Endodermal cell (in vitro differentiated cells): ENCODE measurements at places on chromosomes 16 and 17. TPM values are rescaled to one million over a fixed set of nuclear protein-coding genes. Genes with fewer than 3 reads are reported as not detected.

DNA sequence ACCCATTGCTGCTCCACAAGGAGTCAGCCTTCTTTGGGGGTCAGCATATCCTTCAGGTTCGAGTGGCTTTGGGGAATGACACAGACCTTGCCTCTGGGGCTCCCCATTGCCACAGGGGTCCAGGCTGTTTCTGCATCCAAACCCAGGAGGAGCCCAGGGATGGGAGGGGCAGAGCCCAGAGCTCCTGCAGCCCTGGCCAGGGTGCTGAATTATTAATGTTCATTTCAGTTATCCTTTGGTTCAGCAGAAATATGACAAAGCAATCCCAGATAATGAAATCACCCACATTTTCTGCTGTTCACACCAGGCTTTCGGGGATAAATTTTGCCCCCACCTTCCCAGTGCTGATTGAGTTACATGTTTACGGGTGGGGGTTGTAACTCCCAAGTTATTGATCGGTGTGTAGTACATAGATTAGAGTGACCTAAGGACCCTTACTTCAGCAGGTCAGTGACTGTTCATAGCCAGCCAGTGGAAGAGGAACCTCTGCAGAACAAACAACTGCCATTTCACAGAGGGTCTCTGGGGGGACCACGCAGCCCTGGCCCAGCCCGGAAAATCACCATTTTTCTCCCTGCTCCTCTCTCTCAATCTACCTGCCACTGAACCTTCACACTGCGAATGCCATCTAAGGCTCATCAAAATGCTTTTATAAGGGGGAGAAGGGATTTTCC, 240.3 kb upstream of the N4BP1 start:
- H3K27me3 ChIP-seq: no peaks in the 10 kb centered on the region
- DNase-seq: no peak
- H3K4me1 ChIP-seq: no peaks in the 10 kb centered on the region
- H3K27ac ChIP-seq: no peak overlapping the region
- H3K36me3 ChIP-seq: no peaks in the 10 kb centered on the region
- no peak overlapping the region for H3K4me3 ChIP-seq

DNA sequence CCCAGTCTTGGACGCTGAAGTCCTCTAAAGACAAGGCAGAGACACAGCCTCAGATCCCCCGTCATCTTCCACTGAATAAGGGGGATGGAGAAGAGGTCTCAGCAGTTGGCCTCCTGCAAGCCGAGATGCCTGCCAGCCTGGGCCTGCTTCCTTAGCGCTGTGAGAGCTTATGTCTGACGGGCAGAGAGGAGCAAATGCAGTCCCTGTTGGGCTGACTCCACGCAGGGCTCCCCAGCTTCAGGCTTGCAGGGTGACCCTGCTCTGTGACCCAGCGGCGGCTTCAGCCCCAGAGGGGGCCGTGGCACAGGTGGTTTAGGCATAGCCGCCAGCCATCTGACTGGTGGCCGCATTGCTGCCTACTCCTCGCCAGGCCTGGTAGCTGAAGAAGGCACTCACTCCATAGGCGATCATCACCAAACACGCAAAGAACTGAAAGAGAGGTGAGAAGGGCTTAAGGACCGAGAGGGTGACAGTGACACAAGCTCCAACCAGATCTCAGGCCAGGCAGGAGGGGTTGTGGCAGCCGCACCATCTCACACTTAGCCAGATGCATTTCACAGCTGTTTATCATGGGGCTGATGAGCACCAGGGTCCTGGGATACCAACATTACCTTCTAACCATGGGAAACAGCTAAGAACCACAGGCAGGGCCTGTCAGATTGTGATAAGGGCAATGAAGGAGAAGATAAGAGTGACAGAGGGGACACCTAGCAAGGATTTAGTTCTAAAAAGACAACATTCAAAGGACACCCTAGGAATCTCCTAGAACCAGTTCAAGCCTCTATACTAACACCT, 11.7 kb downstream of the ARL2BP start:
- H3K36me3 ChIP-seq: peaks cover 24% of the 10 kb centered on the region
- DNase-seq: peak; percentile 77
- H3K4me1 ChIP-seq: peaks cover 21% of the 10 kb centered on the region

DNA sequence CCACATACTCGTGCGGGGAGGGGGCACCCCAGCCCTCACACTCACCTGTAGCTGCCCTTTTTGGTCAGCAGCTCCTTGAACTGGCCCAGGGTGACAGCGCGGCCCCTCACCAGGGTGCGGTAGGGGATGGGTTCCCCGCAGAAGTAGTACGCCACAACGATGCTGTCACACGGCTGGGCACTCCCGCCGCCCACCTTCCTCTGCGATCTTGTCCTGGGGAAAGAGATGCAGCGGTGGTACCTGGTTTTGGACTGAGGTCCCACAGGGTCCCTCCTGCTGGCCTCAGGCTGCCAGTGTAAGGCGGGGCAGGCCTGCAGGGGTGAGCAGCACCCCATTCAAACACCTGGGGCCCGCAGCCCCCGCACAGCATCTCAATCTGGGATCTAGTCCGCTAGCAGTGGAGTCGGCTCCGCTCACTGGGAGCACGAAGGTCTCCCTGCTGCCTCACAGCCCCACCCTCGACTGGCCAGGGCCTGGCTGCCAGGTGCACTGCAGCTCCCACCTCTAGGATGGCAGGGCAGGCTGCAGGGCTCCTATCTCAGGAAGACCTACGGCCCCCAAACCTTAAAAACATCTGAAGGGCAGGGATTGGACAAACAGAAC, 6.5 kb downstream of the PDIA2 start:
- no peak overlapping the region for H3K4me3 ChIP-seq
- H3K27me3 ChIP-seq: no peaks in the 10 kb centered on the region
- no peaks in the 10 kb centered on the region for H3K4me1 ChIP-seq
- H3K36me3 ChIP-seq: peaks cover 25% of the 10 kb centered on the region
- no peak overlapping the region for H3K27ac ChIP-seq
- DNase-seq: no peak

GRCh38 chr17:57677858-57678257, 67.2 kb downstream of the CCDC182 start:
- H3K27ac ChIP-seq: no peak overlapping the region
- H3K4me1 ChIP-seq: no peaks in the 10 kb centered on the region
- DNase-seq: no peak
- H3K4me3 ChIP-seq: no peak overlapping the region

DNA sequence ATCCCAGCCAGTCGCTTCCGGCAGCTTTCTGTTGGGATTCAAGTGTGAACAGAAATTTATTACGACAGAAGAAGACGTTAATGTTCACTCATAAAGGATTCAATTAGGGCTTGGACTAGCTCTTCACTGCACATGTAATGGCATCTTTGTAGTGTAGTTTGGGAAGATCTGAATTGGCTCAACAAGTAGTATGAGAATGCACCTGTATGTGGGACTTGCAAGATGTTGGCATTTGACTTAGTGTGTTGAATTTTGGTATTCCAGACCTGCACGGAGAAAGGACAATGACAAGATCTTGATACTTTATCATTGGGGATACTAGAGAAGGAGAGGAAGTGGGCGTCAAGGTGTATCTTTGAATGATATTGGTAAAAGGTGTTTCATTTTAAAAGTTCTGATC, 1.2 kb downstream of the PSMD11 start:
- peaks cover 5% of the 10 kb centered on the region for H3K27me3 ChIP-seq
- H3K4me3 ChIP-seq: peak overlapping the region; percentile 91
- no peak overlapping the region for H3K27ac ChIP-seq
- peaks cover 48% of the 10 kb centered on the region for H3K36me3 ChIP-seq

GRCh38 chr17:66654106-66654740, 180.7 kb upstream of the CACNG5 start:
- DNase-seq: no peak
- H3K4me1 ChIP-seq: no peaks in the 10 kb centered on the region
- H3K36me3 ChIP-seq: no peaks in the 10 kb centered on the region

- H3K36me3 ChIP-seq: peaks cover 9% of the 10 kb centered on the region
- peak; percentile 58 for DNase-seq
- no peak overlapping the region for H3K27ac ChIP-seq
These were observed 30.2 kb downstream of the XPO6 start for GRCh38 chr16:28181515-28181914.

DNA sequence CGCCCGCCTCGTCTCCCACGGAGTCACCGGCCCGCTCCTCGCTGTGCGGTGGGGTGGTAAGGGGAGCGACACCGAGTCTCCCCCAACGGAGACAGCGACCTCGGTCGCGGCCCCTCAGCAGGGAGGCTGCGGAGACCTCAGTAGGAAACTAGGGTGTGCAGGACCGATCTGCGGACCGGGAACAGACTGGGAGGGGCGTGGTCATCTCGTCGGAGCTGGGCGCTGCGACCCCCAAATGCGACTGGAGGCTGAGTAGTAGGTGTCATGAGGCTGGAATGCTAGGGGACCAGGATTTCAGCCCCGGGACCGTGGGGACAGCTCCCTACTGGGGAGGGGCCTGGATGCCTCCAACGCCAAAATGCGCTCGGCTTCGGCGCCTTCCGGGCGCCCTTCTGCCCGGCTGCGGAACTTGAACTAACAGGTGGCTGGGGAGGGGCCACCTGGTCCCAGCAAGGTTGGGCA, 1.3 kb downstream of the CACNG4 start:
- no peaks in the 10 kb centered on the region for H3K4me1 ChIP-seq
- H3K4me3 ChIP-seq: peak overlapping the region; percentile 76
- H3K36me3 ChIP-seq: no peaks in the 10 kb centered on the region
- DNase-seq: peak; percentile 85
- peaks cover 73% of the 10 kb centered on the region for H3K27me3 ChIP-seq

DNA sequence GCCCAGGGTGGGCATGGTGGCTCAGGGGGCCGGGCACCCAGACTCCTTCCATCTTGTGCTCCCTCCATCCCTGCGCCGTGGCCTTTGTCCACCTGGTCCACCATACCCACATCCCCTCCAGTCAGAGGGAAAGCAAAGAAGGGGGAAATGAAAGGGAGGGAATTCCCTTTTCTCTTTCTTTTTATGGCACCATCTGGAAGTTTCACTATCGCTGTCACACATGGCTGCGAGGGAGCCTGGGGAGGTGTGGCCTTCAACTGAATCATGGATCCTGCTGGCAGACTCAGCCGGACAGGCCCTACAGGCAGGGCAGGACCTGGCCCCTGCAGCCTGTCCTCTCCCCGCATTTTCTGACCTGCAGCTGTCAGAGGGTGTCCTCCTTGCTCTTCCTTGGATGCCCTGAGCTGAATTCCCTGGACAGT, 6.2 kb downstream of the SLC12A3 start:
- no peak overlapping the region for H3K4me3 ChIP-seq
- no peaks in the 10 kb centered on the region for H3K4me1 ChIP-seq
- H3K27ac ChIP-seq: no peak overlapping the region
- no peak for DNase-seq
- no peaks in the 10 kb centered on the region for H3K27me3 ChIP-seq
- H3K36me3 ChIP-seq: no peaks in the 10 kb centered on the region

GRCh38 chr16:20899477-20900298, 470 bp downstream of the DCUN1D3 start:
- H3K27ac ChIP-seq: no peak overlapping the region
- peaks cover 5% of the 10 kb centered on the region for H3K4me1 ChIP-seq
- no peaks in the 10 kb centered on the region for H3K27me3 ChIP-seq

DNA sequence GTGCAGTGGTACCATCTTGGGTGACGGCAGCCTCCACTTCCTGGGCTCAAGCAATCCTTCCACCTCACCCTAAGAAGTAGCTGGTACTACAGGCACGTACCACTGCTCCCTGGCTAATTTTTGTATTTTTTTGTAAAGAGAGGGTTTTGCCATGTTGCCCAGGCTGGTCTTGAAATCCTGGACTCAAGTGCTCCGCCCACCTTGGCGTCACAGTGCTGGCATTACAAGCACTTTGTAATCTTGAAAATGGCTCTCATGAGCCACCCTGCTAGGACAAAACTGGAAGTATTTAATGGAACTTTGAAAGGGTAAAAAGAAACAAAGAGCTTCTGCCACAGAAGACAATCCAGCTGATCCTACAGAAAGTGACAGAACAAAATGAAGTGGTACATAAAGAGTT, 9.2 kb downstream of the SUMO2 start:
- no peak overlapping the region for H3K4me3 ChIP-seq
- no peak overlapping the region for H3K27ac ChIP-seq
- H3K4me1 ChIP-seq: peaks cover 3% of the 10 kb centered on the region
- H3K36me3 ChIP-seq: peaks cover 93% of the 10 kb centered on the region
- no peaks in the 10 kb centered on the region for H3K27me3 ChIP-seq
- no peak for DNase-seq

- no peaks in the 10 kb centered on the region for H3K27me3 ChIP-seq
- H3K4me1 ChIP-seq: peaks cover 26% of the 10 kb centered on the region
- H3K36me3 ChIP-seq: peaks cover 90% of the 10 kb centered on the region
- no peak overlapping the region for H3K4me3 ChIP-seq
- no peak overlapping the region for H3K27ac ChIP-seq
These were observed 12.2 kb downstream of the ZNHIT3 start for GRCh38 chr17:36498560-36499300.

DNA sequence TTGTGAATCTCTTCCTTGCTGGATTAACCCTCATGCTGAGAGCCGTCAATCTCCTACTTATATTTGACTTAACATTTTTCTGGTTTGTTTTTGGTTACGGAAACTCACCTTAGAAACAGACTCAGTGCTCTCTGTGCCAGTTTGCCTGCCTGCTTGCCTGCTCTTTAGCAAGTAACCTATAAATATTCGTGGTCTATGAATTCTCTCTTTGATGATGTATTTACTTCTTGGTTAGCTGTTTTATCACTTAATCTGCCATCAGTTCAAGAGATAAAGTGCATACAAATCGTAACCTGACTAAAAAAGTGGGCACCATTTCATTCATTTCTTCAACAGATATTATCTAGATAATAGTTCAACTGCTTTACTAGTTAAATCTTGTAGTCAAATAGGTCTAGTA, 26.7 kb downstream of the CYB5B start:
- H3K27ac ChIP-seq: no peak overlapping the region
- H3K36me3 ChIP-seq: peaks cover 65% of the 10 kb centered on the region
- no peak for DNase-seq
- no peaks in the 10 kb centered on the region for H3K4me1 ChIP-seq
- H3K27me3 ChIP-seq: no peaks in the 10 kb centered on the region

The CACNG5 gene
- 0.38 TPM in 2 of 3 replicates, not detected in the other for total RNA-seq

The TTYH2 gene
- total RNA-seq: 1.2 and 1.5 TPM in 2 replicates

The P2RX1 gene
- not detected in 3 replicates for total RNA-seq

The COPZ2 gene
- total RNA-seq: 0.55 TPM in 1 of 3 replicates, not detected in the others

The CES3 gene
- total RNA-seq: 3.8 to 9.5 TPM (median 6.4 TPM) in 3 replicates

The MEIOC gene
- total RNA-seq: 3.1 to 5.2 TPM (median 3.7 TPM) in 3 replicates

The GCGR gene
- total RNA-seq: 0.52 TPM in 1 of 3 replicates, not detected in the others

The FNDC8 gene
- total RNA-seq: not detected in 3 replicates
